ENCODE measurements at places on chromosomes 6 and 20. TPM values are rescaled to one million over a fixed set of nuclear protein-coding genes. Genes with fewer than 3 reads are reported as not detected.

PROCR gene
- 3.7 TPM for total RNA-seq

- no peak for DNase-seq
These were observed 601.2 kb upstream of the ARID1B start for GRCh38 chr6:156175971-156176421.

DNA sequence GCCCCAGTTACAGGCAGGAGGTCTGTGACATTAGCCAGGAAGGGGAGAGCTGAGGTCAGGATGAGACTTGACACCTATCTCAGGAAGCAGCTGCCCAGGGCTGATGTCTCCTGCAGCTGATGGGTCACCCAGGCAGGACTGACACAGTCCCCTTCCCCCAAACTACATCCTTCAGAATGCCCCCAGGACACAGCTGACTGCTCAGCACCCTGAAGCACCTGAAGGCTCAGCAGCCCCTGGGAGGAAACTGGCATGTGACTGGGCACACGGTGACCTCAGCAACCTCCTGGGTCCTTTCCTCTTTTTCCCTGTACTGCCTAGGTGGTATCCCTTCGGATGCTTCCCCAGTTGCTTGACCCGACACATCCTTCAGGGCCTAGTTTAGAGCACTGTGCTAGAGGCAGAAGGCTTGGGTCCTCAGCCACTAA, 1.9 kb downstream of the SDC4 start:
- DNase-seq: no peak

- no peak for DNase-seq
These were observed 285.4 kb downstream of the PHACTR1 start for GRCh38 chr6:13001927-13002326.

GRCh38 chr6:33132081-33132524, 56.3 kb downstream of the HLA-DPB1 start:
- no peak for DNase-seq

DNA sequence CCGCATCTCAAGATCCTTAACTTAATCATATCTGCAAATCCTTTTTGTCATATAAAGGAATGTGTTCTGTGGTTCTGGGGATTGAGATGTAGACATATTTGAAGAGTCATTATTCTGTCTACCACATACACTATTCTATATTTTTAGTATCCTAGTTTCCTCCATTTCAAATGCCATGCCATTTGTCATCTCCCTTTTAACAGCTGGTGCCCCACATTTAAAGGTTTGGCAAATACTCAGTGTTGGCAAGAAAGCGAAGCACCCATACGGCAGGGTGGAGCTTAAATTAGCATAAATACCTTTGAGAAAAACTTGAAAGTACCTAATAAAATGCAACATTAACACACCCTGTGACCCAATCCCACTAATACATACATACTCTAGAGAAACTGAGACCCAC, 31.7 kb downstream of the PAK5 start:
- DNase-seq: no peak
